NCI-H187 (cell line): ENCODE measurements at places on chromosomes 7 and 10.

GRCh38 chr7:24463474-24463873 is 109.8 kb upstream of the PALS2 start:
- no peak for DNase-seq

DNA sequence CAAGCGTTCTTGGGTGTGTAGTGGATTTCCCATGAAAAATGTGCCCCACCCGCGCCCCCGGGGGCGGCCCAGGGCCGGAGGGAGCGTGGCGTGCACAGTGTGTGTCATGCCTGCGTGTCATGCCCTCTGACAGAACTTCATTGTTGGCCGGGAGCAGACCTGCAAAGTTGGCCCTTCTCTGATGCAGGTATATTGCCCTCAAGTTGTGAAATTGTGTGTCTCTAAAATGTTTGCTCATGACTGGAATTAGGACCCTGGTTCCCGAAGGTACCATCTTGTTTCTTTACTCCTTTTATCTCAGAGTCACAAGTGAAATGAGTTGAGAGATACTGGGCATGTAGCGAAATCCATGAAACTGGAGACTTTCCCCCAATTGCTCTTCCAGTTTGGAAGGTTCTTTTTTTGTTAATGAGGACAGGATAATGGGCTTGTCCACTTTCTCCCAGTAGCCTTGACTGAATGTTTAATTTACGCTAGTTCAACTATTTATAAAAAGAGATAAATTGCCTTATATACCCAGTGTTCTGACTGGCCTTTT is 26.2 kb downstream of the ADK start:
- no peak for DNase-seq

DNA sequence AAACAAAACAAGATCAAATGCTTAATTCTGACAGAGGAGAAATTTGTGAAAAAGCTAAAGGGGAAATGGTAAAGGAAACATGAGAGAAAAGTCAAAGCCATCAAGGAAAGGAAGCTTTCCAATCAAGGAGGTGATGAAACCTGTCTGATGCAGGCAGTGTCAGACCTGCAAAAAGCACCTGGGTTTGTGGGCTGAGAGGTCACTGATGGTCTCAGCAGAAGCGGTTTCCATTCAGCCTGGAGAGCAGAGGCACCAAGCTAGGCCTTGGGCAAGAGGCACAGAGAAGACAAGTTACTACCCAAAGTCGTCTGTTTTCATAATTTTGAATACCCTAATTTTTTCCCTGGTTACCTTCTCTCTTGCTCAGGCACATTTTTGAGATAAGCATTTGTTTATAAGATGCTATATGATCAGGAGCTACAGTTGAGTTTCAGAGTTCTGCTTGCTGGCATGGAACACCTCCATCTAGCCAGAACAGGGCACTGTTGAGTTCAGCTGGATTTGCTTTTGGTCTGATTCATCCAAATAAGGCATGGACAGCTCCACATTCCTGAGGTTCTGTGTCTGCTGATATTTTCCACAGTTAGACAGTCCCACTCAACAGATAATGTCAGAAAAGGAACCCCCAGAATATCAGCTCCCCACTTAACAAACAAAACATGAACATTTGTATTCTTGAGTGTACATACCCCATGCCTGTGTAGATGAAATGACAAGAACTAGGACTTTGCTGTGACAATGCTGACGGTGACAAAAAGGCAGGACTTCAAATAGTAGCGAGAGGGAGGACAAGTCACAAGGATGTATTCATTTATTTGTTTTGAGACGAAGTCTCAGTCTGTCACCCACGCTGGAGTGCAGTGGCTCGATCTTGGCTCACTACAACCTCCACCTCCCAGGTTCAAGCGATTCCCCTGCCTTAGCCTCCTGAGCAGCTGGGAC is 4.9 kb upstream of the PPIA start:
- DNase-seq: no peak

GRCh38 chr10:93977442-93977841 is 16.3 kb upstream of the PLCE1 start:
- no peak for DNase-seq

- DNase-seq: no peak
Measured at GRCh38 chr7:134593530-134594392, 44.9 kb downstream of the AKR1B15 start.

DNA sequence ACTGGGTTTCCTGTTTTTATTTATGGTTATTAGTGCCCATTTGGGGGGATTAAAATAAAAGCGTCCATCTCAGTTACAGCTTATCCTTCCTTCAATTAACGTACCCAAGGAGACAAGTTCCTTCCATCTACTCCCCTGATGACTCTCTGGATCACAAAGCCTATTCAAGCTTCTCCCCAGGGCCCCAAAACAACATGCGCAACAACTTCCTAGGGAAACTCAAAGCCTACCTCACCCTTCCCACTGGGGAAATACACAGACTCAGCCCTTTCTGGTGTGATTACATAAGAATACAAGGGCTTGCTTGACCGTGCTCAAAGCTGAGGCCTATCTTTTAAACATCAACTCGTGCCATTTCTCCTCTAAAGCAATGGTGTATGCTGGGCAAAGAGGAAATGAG is 112.4 kb downstream of the CDK6 start:
- no peak for DNase-seq

DNA sequence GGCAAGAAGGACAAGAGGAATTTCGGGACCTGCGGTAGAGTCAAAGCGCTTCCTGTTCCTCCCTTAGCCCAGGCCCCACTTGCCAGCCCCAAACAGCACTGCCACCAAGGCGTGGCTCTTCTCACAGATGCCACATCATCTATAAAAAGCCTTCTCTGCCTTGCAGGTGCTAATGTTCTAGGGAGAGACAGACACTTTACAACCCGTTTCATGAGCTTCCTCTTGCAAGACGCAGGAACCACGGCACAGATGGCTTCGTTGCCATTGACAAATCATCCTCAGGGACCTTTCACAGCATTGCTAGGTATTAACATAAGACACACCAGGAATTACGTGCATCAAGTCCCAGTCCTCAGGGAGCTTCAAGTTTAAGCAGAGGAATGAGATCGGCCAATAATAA is 180.9 kb downstream of the JCAD start:
- no peak for DNase-seq

DNA sequence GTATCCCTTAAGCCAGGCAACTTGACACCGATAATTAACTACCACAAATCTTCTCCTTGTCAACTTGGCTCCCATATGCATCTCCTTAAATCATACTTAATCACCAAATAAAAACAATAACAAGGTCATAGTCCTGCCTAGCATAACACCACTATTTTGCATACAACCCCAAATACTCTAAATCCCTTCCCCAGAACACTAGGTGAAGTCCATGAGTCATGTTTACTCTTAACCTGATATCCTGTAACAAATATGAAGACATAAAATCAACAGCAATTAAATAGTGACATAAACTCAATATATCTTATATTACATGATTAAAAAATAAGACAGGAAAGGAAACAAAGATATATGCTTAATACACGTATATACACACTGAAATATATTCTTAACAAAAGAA is 362.0 kb downstream of the ETV1 start:
- DNase-seq: no peak

GRCh38 chr7:128939075-128939860 is 1.5 kb downstream of the IRF5 start:
- DNase-seq: no peak

DNA sequence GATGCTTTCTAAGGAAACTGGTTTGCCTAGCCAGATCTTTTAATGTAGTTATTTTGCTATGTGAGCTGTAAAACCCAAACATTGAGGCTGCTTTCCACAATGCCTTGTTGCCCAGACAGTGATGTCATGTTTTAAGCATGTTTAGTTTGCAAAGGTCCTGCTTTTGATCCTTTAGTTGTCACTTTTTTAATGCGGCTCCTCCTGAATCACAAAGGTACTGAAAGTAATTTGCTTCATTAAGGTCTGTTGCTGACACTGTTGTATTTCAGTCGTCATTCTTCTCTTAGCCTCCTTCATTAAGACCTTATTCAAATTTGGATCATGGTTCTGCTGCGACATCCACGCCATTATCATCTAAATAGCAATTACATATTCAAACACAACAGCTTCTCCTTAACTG is 10.6 kb downstream of the RPA3 start:
- DNase-seq: no peak

DNA sequence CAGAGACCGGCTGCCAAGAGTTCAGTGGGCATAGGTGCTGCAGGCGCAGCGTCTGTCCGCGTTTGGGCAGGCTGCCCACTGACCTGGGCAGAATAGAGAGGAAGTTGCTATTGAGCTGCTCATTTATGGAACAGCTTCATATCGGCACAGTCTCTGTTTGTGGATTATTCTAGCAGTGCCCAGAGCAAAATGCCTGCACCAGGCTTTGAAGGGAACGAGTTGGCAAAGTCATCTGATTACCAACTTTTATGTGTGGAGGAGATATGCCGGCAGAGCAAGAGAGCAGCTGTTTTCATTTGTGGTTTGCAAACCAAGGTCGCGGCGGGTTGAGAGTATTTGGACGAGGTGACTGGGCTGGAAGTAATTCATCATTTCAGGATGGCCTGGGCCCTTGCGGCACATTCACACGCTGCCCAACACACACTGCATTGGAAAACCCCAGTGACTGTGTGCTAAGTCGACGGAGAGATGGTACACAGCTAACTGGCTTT is 228.5 kb downstream of the TCERG1L start:
- no peak for DNase-seq

GRCh38 chr7:74417419-74417971 is 36.2 kb upstream of the GTF2IRD1 start:
- peak; percentile 33 for DNase-seq

DNA sequence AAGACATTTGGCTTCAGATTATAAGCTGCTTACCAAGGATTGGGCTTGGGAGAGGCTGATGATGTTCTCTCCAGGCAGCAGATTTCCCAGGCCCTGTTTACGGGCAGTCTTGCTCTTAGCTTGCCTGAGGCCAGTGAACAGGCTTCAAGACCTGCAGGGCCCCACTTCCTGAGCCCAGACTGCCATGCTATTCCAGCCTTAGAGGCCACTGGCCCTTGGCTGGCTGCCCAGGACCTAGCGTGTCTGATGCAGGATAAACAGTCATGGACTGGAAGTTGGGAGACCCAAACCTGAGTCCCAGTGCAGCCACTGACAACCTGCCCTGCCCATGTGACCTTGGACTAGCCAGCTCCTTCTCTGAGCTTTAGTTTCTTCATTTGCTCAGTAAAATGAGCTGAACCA is 2.9 kb downstream of the PRXL2A start:
- DNase-seq: no peak

- DNase-seq: no peak
Measured at GRCh38 chr10:88071879-88072278, 208.5 kb downstream of the PTEN start.

DNA sequence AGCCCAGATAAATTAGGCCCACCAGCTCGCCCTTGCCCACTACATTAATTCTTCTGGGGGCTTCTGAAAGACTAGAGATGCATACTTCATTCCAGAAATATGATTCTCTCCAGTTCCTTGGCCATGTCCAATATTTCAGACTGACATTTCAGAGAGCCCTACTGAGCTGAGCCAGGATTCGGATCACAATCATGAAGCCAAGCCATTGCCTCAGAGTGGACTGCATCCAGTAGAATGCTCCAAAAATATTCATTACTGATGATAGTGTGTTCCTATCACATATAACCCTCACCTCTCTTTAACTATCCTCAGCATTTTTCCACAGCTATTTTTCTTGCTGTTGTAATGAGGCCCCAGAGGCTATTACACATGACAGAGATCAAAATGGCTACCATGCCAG is 38.7 kb downstream of the ARMH3 start:
- DNase-seq: no peak

GRCh38 chr10:80372675-80373074 is 16.1 kb downstream of the DYDC2 start:
- no peak for DNase-seq

GRCh38 chr10:103448746-103449145 is 3.4 kb downstream of the CALHM2 start:
- no peak for DNase-seq

- DNase-seq: no peak
Measured at GRCh38 chr7:44100458-44101302, 3.5 kb upstream of the AEBP1 start.

DNA sequence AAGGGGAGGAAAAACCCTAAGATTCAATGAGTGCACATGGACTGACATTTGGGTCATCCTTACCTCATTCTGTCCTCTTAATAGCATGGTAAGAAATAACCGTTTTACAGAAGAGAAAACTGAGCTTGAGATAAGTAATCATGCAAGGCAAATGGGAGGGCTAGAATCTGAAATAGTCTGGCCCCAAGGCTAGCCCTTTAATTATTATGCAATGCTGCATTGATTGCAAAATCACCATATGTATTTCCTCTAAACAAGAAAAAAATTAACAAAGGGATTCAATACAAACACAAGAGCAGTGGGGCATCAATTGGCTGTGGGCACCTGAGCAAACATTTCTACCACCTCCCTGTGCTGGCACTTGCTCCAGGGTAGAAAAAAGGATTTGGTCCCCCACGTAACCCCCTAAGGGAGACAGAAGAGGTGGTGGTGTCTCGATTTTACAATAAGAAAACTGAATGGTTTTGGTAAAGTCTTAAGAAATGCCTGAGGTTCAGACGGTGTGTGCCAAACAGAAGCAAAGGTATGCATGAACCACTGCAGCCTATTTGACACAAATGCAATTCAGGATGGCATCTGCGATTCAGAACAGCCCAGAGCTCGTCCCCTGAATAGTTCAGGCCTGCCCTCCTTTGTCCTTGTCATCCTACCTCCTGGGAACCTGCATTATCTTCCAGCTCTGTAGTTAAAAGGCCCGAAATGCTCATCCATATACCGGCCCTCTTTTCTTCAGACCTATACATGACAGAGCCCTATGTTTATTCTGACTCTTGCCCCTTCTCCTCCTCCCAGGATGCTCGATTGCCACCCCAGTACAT is 23.6 kb downstream of the PIP4K2A start:
- DNase-seq: no peak

- no peak for DNase-seq
Measured at GRCh38 chr7:47449810-47450590, 131.9 kb downstream of the TNS3 start.

DNA sequence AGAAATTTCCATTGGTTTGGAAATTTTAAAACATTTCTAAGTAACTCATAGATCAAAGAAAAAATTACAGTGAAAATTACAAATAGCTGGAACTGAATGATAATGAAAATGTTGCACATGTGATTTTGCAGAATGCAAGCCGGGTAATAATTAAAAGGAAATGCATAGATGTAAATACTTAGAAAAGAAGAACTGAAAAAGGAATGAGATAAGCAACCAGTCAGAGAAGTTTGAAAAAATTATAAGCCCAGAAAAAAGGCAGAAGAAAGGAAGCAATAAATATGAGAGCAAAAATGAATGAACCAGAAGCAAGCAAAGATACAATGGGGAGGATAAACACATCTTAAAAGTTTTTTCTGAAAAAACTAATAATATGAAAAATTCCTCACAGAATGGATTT is 3.2 kb upstream of the TMEM273 start:
- no peak for DNase-seq

GRCh38 chr10:11683529-11684320 is 58.5 kb upstream of the ECHDC3 start:
- DNase-seq: no peak

- DNase-seq: no peak
Measured at GRCh38 chr7:70457883-70458680, 673.9 kb upstream of the GALNT17 start.

GRCh38 chr7:1401011-1401410 is 58.3 kb downstream of the MICALL2 start:
- no peak for DNase-seq

GRCh38 chr10:122974543-122975064 is 5.6 kb upstream of the PSTK start:
- DNase-seq: no peak
